Upper lobe of left lung (tissue), 6 donors: ENCODE measurements at places on chromosomes 1 and 21.

DNA sequence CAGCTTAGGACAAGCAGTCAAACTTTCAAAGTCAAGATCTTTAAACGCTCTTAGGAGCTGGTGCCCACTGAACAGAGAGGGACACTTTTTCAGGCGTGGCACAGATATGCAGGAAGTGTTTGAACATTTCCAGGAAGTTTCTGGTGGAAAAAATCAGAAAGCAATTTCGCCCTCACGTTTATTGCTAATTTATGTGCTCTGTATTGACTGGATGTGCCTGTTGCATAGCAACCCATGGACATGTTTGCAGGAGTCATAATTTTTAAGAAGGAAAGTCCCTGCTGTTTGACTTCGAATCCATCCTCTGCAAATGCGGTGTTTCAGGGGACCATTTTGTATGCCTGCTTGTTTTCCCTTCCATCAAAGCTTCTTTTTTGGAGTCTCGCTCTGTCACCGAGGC is 239.9 kb upstream of the IRF2BP2 start:
- no peak for DNase-seq

GRCh38 chr1:81613803-81614202 is 186.9 kb upstream of the ADGRL2 start:
- DNase-seq: no peak

DNA sequence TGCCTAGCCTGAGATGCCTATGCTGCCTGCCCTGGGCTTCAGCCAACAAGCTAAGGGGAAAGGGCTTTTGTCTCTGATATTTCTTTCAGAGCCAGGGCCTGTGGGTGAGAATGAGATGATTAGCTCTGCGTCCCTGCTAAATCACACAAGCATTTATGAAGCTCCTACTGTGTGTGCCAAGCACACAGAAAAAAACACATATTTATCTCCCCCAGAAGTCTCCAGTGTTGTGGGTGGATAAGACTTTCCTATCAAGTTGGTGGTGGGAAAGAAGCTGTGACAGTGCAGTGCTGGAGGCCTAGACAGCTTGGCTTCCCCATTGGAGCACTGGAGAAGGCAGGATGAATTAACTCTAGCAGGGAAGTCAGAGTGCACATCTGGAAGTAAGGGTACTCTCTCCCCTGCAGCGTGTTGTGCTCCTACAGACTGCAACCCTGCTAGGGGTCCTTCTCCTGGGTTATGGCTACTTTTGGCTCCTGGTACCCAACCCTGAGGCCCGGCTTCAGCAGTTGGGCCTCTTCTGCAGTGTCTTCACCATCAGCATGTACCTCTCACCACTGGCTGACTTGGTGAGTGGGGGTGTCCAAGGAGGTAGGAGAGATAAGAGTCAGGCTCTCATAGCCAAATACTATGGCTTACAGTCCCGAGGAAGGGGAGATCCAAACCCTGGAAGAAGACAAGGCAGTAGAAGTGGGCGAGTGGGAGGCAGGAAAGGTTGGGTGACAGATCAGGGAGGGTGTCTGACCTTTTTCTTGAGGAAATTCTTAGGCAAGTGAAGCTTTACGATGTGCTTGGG is 1.7 kb downstream of the SLC50A1 start:
- DNase-seq: no peak

- DNase-seq: no peak
Observed at GRCh38 chr1:90715309-90715708, 1.8 kb downstream of the BARHL2 start.

GRCh38 chr1:183837062-183837461 is 32.1 kb downstream of the RGL1 start:
- DNase-seq: no peak

- no peak for DNase-seq
Observed at GRCh38 chr1:202805886-202806844, 2.1 kb downstream of the KDM5B start.

DNA sequence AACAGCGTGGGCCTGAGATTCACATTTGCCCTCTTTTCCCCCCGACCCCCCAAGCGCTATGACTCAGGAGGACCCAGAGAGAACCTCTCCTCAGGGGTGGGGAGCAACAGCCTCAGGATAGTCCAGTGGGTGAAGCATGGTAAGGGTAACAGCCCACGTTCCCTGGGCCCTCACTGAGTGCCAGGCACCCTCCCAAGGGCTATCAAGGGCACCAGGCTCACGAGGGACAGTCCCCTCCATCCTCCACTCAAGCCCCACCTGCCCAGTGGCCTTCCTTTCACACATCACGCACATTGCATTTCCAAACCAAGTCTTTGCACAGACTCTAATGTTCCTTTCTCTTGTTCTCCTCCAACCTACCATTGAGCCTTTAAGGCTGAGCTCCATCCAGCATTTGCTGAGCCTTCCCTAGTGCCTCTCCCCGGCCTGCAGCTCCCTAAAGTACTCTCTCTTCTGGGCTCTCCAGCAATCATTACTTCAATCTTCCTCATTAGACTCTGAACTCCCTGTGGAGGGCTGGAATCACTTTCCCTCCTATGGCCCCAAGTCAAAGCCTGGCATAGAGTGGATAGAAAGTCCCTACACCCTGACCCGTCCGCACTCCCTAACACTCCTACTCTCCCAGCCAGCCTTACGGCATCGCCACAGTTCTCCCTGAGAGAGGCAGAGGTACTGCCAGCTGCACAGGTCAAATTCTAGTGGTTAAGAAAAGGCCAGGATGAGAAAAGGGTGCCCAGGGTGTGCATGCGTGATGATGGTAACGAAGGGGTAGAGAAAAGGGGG is 1.0 kb downstream of the AKR7A2 start:
- DNase-seq: no peak

- DNase-seq: no peak
Observed at GRCh38 chr21:46596201-46596600, 8.7 kb downstream of the S100B start.

DNA sequence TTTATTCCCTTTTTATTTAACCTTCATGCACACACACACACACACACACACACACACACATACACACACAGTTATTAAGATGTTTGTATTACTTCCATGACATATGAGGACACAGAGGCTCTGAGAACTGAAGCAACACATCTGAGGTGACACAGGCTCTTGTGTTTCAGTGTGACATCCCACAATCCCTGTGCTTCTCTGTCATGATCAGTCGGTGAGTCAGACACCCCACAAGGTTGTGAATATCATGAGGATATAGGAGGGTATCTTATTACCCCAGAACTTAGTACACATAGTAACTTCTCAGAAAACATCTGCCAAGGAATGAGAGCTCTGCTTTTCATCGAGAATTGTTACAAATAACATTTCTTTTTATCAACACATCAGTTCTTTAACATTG is 459.3 kb downstream of the PLPP3 start:
- DNase-seq: no peak

DNA sequence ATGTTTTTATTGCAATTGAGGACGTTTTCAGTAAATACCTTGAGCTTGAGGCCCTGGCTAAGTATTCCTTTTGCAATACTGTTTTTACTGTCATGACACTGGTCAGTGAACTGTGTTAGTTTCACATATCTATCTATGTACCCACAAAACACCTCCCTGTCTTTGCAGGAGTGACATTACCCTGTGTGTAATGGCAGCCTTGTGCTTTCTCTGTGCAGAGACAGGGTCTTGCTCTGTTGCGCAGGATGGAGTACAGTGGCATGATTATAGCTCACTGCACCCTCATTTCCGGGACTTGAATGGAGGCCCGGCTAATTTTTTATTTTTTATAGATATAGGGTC is 8.9 kb downstream of the YBX1 start:
- no peak for DNase-seq

GRCh38 chr1:22826604-22827580 is 116.3 kb downstream of the EPHB2 start:
- peak; percentile 64 for DNase-seq

DNA sequence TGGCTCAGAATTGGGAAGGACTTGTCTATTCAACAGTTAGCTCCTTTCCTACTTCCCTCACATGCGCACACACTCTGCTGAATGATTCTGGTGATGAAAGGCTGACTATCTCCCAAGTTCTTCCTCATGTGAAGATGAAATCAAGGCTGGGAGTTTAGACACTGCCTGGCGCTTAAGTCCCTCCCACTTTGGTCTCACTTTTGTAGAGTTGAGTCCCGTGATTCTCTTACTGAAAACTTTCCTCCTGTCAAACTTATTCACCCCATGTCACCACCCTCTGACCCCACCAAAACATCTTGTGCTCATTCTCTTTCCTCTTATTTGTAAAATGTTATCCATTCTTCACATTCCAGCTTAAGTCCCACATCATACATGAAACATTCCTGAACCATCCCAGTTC is 8.4 kb upstream of the MRPS6 start:
- DNase-seq: no peak

DNA sequence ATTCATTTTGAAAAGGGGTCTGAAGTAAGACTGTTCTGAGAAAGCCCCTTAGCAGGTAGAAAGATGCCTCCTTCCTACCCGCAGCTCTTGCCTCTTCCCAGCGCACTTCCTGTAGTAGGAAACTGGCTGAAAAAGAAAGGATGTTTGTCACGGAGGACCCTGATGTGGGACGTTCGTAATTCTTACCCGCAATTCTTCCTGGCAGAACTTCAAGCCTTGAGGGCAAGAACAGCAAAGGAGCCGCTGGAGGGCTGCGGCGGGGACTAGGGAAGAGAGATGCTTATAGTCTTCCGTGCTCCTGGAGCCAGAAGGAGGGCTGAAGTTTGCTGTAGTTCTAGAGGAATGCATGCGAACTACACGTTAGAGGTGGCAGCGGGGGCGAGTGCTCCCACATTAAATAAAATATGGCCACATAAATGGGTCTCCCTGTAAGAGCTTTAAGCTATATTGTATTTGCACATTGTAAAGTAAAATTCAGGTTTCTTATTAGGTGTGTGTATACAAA is 6.3 kb downstream of the C1orf53 start:
- DNase-seq: no peak

DNA sequence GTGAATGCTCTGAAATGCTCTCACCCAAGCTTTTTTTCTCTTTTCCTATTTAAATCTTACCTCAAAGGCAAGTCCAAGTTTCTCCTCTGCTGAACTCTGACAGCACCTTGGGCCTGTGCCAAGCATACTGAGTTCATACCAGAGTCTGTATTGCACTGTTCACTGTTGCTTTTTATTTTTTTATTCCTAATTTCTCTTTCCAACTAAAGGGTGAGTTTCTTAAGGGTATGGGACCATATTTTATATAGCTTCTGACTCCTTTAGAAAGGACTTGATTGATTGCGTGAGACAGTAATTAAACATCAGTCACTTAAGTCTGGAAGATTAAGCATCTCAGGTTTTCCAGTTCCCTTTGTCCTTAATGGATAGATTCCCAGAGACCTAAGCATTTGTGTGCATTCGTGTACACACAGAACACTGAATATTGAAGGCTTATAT is 69.9 kb downstream of the CACHD1 start:
- DNase-seq: peak; percentile 76

DNA sequence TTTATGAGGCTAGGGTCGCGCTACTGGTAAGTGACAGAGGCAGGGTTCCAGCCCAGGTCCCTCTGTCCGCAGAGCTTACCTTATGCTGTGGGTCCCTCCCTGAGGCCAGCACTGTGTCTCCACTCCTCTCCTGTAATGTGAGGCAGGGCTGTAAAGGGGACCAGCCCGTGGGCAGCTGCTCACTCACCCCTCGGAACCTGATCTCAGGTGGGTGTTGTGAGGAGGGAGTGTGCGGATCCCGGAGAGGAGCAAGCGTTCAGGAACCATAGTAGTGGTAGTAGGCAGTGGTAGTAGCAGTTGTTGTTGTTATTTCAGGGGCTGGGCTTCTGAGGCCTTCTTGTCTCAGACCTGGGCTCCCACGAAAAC is 1.7 kb downstream of the ZC3H12A start:
- no peak for DNase-seq

- no peak for DNase-seq
Observed at GRCh38 chr21:19322360-19322759, 918.8 kb upstream of the TMPRSS15 start.

GRCh38 chr1:22263359-22263758 is 120.5 kb upstream of the WNT4 start:
- no peak for DNase-seq

DNA sequence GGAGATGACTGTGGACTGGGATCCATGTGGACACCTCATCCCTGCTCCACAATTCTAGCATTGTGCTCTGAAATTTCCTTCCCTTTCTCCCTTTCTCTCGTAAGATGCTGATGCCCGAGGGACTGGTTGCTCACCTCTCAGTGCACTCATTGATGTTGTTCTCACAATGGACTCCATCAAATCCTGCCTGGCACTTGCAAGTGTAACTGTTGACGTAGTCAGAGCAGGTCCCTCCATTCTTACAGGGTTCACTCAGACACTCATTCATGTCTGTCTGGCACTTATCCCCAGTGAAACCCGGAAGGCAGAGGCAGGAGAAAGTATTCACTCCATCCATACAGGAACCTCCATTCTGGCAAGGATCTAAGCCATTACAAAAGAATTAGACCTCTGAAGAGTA is 45.1 kb upstream of the ADAM30 start:
- DNase-seq: no peak

DNA sequence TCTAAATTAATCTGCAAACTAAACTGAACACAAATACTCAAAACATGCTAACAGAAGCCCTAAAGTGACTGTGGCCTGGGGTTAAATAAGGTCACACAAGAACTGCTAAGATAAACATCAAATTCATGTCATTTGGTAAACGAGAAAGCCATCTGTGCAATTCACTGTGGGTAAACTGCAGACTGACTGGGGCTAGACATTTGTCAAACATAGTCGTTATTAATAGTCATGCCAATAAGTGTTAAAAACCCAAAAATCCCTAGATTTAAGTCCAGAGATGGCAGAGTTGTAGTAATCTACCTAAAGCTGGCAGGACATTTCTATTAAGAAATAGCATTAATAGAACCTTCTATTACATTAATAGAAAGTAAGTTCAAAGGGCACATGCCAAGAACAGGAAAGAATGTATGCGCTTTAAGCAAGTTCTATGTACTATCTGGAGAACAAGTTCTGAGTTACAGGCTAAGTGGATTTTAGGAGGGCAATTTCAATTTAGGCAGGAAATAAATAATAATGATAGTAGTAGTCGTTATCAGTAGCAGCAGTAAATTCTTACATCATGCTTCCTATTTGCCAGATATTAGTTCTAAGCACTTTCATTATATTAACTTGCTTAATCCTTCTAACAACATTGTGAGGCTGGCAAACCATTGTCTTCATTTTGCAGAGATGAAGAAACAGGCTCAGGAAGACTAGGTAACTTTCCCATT is 8.6 kb downstream of the EDEM3 start:
- no peak for DNase-seq

DNA sequence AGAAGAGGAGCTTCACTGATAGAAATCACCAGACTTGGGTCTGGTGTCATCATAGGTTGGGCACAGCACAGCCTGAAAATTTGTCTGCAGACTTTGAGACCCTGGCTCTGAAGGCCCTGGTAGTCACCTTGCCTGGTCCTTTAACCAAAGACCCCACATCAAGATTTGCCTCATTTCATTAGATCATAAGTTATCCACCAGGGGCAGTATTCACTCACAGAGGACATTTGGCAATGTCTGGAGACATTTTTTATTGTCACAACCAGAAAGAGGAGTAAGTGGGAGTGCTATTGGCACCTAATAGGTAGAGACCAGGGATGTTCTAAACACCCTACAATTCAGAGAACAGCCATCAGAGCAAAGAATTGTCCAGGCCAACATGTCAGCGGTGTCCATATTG is 22.1 kb upstream of the PAX7 start:
- DNase-seq: no peak

GRCh38 chr1:93575621-93576284 is 105.9 kb downstream of the BCAR3 start:
- DNase-seq: no peak

GRCh38 chr21:44402323-44403105 is 49.1 kb downstream of the TRPM2 start:
- DNase-seq: peak; percentile 30
